Mononuclear cell (primary cell): ENCODE measurements at places on chromosomes 2 and 18. TPM values are rescaled to one million over a fixed set of nuclear protein-coding genes. Genes with fewer than 3 reads are reported as not detected.

The CACNB4 gene
- 0.84 TPM for total RNA-seq

The NR4A2 gene
- total RNA-seq = 83.3 TPM

The LRRTM1 gene
- total RNA-seq = not detected

The C1QL2 gene
- not detected for total RNA-seq

The ATAD2B gene
- 55.2 TPM for total RNA-seq

The CCDC74B gene
- total RNA-seq = 0.10 TPM

The ERFE gene
- 0.10 TPM for total RNA-seq

The REG3G gene
- total RNA-seq = not detected

The GNAL gene
- total RNA-seq = 0.84 TPM

The ACYP2 gene
- 10.7 TPM for total RNA-seq

The ATF2 gene
- total RNA-seq = 96.2 TPM

The PAIP2B gene
- 1.4 TPM for total RNA-seq

The RBFA gene
- total RNA-seq = 8.4 TPM

The FBXO11 gene
- total RNA-seq = 121 TPM

The LRP1B gene
- total RNA-seq = under 0.01 TPM

The IL1R1 gene
- total RNA-seq = 2.6 TPM

The HOXD1 gene
- total RNA-seq = not detected

The TYMS gene
- 0.63 TPM for total RNA-seq

The PTH2R gene
- total RNA-seq = 0.21 TPM

The MBD5 gene
- 25.1 TPM for total RNA-seq

The MEP1B gene
- not detected for total RNA-seq

The MATN3 gene
- total RNA-seq = not detected

The IL18RAP gene
- total RNA-seq = 33.5 TPM

The FSHR gene
- not detected for total RNA-seq

The IL1RN gene
- total RNA-seq = 203 TPM

The NOL4 gene
- not detected for total RNA-seq

The TEX44 gene
- not detected for total RNA-seq

The FOXD4L1 gene
- total RNA-seq = 0.10 TPM

The ATP6V1B1 gene
- not detected for total RNA-seq

The CNGA3 gene
- total RNA-seq = not detected

The UGT1A4 gene
- total RNA-seq = not detected

The MRPS5 gene
- 14.5 TPM for total RNA-seq

The ERBB4 gene
- total RNA-seq = not detected

The SLC9A2 gene
- not detected for total RNA-seq
